Pancreas (tissue), 10 donors: ENCODE measurements at places on chromosomes 6 and 20. TPM values are rescaled to one million over a fixed set of nuclear protein-coding genes. Genes with fewer than 3 reads are reported as not detected.

Gene TCF21
- total RNA-seq, result 0.90 TPM

Gene MUC22
- total RNA-seq, result not detected

Gene SLC26A8
- total RNA-seq, result not detected

Gene IER3
- total RNA-seq, result 87.5 TPM

Gene SRMS
- not detected for total RNA-seq

Gene CST8
- not detected for total RNA-seq

Gene TFAP2A
- 0.31 TPM for total RNA-seq

Gene SMPD2
- total RNA-seq, result 8.9 TPM

Gene AKAP7
- total RNA-seq, result 23.0 TPM

Gene KIF6
- 0.19 TPM for total RNA-seq

Gene TTLL9
- not detected for total RNA-seq

Gene TRERF1
- total RNA-seq, result 1.3 TPM

Gene PCSK2
- total RNA-seq, result 5.5 TPM

Gene EMILIN3
- not detected for total RNA-seq

Gene ULBP1
- not detected for total RNA-seq

Gene SLC22A2
- not detected for total RNA-seq

Gene DAAM2
- 8.5 TPM for total RNA-seq
